ENCODE measurements at places on chromosomes 1 and 21.

- DNase-seq, result no peak
Measured at GRCh38 chr1:76477156-76477555, 390.1 kb upstream of the ST6GALNAC5 start.

- DNase-seq, result no peak
Measured at GRCh38 chr21:30315701-30316100, 4.4 kb downstream of the KRTAP26-1 start.

DNA sequence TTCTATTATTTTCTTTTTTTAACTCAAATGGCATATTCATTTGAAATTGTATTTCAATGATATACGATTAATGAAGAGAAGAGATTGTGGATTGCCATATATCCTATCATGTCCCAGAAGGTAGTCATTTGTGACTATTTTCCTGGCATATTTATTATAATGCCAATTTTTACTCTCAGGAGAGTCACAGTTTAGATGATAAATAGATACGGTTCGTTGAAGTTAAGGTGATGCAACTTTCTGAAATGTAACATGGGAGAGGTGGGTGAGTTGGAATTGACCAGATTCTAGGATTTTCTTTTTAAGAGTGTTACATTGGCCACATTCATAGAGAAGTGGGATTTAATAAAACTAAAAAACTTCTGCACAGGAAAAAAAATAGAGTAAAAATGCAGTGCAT lies 1138.5 kb downstream of the NCAM2 start:
- no peak for DNase-seq

DNA sequence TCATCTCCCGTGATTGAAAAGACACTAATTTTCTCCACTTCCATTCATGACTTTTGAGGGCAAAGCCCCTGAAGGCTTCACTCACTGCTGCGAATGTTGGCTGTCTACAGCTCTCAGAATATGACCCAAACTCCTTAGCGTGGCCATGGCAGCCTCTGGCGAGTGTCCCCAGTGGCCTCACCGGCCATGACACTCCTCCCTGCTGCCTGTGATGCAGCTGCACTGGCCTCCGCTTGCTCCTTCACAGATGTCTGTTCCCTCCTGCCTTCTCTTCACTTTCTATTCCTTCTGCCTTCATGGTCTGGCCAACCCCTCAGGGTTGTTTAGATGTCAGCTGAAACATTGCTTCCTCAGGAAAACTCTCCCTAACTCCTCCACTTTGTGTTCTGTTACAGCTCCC lies 30.8 kb upstream of the PTPRF start:
- DNase-seq, result no peak

- DNase-seq, result no peak
Measured at GRCh38 chr1:81493102-81493869, 307.4 kb upstream of the ADGRL2 start.

- peak; percentile 27 for DNase-seq
Measured at GRCh38 chr1:225454733-225455132, 26.9 kb upstream of the LBR start.

DNA sequence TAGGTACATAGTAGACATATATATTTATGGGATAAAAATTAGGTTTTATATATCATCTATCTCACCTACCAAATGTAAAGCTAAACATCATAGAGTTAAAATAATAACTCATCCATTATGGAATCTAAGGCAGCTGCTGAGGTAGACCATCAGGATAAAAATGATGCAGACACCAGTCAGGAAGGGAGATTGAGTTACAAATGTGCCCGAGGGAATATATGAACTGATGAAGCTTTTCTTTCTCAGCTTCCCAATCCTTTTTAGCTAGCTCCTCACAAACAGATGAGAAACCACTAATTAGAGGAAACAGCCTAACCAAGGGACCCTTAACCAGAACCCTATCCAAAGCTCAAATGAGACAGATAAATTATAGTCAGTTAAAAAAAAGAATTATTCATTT lies 20.9 kb downstream of the TTLL7 start:
- DNase-seq, result no peak

GRCh38 chr1:6485168-6486101 lies 6.0 kb downstream of the PLEKHG5 start:
- DNase-seq, result peak; percentile 62

DNA sequence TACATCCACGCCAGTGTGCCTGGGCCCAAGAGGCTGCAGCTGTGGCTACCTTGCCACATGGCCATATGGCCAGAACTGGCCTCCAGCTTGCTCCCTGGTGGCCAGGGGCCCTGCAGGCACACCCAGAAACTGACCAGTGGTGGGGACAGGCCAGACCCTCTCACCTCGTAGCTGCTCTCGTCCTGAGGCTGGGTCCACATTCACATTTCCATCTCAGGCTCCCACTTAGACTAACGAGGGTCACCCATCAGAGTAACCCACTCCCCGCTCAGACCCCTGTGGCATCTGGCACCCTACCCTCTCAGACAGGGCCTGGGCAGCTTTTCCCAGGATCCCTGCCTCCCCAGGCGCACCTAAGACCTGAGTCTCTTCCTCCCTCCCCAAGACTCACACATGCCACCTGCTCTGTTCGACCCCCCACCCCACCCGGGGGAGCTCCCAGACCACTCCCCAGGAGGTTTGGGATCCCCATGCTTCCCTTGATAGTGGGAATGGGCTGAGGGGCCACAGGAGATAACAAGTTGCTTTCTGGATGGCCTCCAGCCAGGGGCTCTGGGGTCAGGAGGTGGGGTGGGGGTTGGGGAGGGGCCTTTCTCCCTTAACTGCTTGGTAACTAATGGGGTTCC lies 21.3 kb upstream of the RNU1-4 start:
- peak; percentile 71 for DNase-seq

- DNase-seq, result no peak
Measured at GRCh38 chr1:1381294-1381693, 6.3 kb upstream of the AURKAIP1 start.

DNA sequence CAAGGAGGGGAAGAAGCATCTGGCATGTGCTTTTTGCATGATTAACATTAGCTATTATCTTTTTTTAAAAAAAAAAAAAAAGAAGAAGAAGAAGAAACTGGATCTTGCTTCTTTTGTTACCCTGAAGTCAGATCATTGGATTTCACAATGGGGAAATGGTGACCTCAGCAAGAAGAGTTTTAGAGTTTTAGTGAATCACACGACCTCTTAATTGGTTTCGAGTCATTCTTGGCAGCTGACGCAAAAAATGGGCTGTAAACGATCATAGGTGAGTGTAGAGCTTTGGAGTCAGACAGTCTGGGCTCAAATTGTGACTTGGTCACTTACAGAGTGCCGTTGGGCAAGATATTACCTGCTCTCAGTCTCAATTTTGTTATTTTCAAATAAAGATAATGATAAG lies 33.3 kb upstream of the PGBD5 start:
- DNase-seq, result no peak

GRCh38 chr1:117366177-117367045 lies 838 bp upstream of the MAN1A2 start:
- DNase-seq, result peak; percentile 86
